ENCODE measurements at places on chromosomes 5 and 9. TPM values are rescaled to one million over a fixed set of nuclear protein-coding genes. Genes with fewer than 3 reads are reported as not detected.
A peak's percentile ranks its signal among the peaks of the same experiment; 100 is the strongest.

SPATA31D4 gene
- total RNA-seq = not detected

- no peak for DNase-seq
These were observed 210.1 kb upstream of the MSX2 start for GRCh38 chr5:174514325-174514724.

FAM163B gene
- not detected for total RNA-seq

GRCh38 chr9:36970007-36970888 is 63.8 kb downstream of the PAX5 start:
- peak; percentile 50 for DNase-seq

MARCOL gene
- total RNA-seq = not detected

DNA sequence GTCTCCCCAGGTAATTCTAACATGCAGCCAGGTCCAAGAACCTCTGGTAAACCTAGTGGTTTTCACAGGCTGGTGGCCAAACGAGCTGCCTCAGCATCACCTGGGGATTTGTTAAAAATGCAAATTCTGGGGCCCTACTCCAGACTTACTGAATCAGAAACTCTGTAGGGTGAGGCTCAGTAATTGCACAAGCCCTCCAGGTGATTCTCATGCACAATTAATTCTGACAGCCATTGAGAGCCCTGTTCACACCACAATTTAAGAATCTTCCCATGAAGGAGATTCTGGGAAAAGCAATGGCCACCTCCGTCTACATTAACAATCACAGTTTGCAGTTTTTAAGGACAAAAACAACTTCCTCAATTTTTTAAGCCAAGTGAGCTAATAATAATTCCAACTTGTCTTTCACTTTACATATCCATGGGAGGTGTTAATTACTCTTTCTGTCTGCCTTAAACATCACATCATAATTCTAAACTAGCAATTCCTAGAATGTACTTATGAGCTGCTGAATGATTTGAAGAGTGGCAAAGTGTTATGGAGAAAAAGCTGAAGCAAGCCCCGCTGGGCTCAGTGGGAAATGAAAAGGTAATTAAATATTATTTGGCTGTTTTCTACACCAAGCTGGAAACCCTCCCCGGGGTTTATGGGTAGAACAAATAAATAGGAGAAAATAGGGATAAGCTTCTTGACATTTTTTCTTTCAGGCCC is 70.0 kb downstream of the GLDC start:
- DNase-seq = no peak

NCS1 gene
- 27.8 TPM for total RNA-seq

GFRA3 gene
- total RNA-seq = not detected

DNA sequence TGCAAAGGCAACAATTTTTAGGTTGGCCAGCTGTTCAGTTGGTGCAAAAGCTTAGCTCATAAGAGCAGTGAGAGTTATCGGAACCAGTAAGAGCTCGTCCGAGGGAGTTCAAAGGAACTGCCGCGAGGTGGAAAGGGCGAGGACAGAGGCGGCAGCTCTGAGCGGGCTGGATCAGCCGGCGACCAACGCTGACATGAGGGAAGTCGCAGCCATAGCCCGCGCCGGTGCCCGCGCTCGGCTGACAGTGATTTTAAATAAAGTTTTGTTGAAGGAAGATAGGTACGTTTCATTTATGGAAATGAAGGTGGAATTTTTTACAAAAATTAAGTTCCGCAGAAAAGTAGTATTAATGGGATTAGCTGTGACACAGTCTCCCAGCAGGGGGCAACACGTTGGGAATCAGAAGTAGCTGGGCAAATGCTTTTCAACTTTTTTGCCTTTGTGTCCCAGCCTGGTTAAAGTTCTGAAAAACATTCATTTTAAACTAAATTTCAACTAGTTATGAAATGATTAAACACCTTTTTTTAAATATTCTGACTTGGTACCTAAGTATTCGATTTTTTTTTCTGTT is 43.2 kb downstream of the FBXO4 start:
- DNase-seq = no peak

DNA sequence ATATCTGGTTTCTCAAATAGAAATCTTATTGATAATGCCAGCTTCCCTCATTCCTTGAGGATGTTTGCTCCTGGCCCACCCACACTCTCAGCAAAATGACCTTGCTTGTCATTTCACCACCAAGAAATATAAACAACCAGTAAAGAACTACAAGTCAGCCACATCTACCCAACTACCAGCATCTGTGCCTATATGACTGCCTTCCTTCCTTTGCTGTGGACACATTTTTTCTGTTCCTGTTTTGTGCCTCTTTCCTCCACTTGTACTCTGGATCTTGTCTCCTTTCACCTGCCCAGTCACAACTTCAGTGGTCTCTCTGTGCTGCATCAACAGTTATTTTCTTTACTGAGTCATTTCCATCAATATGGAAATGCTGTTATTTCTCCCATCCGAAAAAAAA is 20.3 kb downstream of the KIF2A start:
- no peak for DNase-seq

DNA sequence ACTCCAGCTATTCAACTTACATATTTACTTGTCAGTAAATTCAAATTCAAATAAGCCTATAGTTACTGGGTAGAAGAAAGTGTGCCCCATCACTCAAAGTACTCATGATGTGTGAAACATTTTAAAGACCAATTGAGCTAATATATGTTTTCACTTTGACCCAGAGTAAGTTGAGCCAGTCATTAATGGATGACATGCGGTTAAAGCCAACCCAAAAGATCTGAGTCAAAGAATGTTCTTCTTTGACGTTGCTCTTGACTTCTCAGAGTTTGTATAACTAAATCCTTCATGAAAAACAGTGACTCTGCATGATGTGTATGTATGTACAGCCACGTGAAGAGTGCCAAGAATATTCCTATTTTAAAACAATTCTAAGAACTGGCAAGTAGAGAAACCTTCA is 237.4 kb downstream of the NR2F1-AS1 start:
- DNase-seq = no peak

PTPN3 gene
- 6.3 TPM for total RNA-seq

DNA sequence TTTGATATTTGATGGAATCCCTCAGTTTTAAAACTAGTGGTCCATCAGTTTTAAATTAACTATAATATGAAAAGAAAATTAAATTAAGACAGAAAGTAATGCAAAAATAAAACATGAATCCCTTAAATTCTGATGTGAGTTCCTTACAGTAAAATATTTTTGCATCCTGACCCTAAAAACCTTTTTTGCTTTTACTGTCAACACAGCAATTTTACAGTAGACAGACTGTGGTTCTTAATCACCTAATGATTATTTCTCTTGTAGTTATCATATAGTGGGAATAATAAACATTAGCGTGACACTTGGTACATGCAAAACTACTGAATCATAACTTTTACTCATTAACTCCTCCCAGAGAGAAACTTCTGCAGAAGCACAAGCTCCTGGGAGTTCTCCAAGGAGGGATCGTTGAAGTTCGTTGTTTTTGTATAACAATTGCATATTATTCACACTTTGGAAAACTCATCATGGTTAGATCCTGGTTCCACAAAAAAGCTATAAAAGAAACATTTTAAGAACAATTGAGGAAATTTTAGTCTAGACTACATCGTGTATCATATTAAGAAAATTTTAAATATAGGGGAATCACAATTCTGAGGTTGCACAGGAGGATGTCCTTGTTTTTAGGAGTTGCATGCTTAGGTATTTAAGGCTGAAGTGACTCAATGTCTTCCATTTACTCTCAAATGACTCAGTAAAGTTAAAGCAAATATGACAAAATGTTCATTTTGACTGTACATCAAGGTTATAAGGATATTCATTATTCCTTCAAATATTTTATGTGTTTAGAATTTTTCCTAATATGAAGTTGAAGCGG is 88.2 kb upstream of the NIPAL4 start:
- no peak for DNase-seq

- no peak for DNase-seq
These were observed 695 bp upstream of the NDFIP1 start for GRCh38 chr5:142107736-142108431.

GRCh38 chr5:9318031-9318430 is 227.8 kb downstream of the SEMA5A start:
- DNase-seq = no peak

KDM3B gene
- 59.0 TPM for total RNA-seq

GRCh38 chr5:177491429-177491945 is 5.9 kb downstream of the PDLIM7 start:
- DNase-seq = peak; percentile 70

GRCh38 chr5:174457141-174457678 is 267.2 kb upstream of the MSX2 start:
- DNase-seq = no peak

PCSK1 gene
- total RNA-seq = 4.4 TPM

GRCh38 chr5:150394912-150395687 is 17.6 kb downstream of the CD74 start:
- DNase-seq = no peak

GRCh38 chr5:37850226-37850865 is 10.5 kb upstream of the GDNF start:
- peak; percentile 27 for DNase-seq

DNA sequence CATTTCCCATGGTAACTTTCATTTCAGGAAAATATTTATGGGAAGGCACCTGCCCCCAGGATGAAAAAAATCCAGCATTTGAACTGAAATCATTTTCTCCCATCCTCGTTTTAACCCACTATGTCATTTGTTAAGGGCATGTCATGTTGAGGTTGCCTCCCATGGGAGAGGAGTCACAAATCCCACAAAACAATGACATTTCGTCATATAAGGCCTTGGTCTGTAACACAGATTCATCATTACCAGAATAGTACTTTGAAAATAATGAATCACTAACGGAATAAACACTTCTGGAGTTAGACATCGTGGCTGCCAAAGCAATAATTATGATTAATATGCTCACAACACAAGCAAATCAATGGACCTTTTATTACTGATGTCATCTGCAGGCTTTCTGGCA is 274.1 kb downstream of the NDUFS4 start:
- DNase-seq = no peak

GRCh38 chr5:100550531-100551051 is 15.4 kb downstream of the FAM174A start:
- DNase-seq = no peak

- DNase-seq = peak; percentile 91
These were observed 480.9 kb upstream of the PAPPA start for GRCh38 chr9:115672477-115673316.

DNA sequence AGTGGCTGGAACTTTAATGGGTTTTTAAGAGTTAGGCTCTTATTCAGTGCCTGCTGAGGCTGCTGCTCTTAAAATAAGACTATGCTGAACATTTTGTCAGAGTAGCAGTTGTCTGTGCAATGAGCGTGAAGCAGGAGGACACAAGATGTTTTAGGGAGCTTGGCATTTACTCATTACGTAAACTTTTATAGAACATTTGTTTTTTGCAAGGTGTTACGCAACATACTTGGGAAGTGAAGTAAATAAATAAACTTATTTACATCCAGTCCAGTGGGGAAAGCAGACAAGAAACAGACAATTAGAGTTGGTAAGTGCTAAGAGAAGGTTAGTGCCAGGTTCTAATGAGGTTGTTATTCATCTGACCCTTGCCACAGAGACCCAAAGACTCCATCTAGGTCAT is 226.0 kb downstream of the HINT1 start:
- peak; percentile 27 for DNase-seq

NR6A1 gene
- 2.0 TPM for total RNA-seq

All from MCF 10A (cell line).